ENCODE measurements at places on chromosomes 3 and 15. TPM values are rescaled to one million over a fixed set of nuclear protein-coding genes. Genes with fewer than 3 reads are reported as not detected.

The ROBO2 gene
- total RNA-seq = 0.87 TPM

DNA sequence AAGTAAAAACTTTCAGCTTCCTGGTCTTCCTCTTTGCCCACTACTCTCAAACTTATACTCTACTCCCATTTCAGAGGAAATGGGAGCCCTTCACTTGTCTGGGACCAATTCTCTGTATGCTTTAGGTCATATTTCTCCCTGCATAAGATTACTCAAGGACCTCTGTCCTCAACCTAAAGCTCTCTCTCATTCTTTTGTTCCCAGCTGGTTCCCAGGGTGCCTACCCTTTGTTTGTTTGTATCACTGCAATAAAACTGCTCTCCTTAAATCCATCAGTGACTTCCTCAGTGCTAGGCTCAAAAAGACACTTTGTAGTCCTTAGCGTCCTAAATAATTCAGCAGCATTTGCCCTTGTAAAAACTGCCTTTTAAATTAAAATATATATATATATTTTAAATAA, 2.9 kb downstream of the NGRN start:
- no peak for DNase-seq

GRCh38 chr3:33240261-33240660, 21.7 kb upstream of the SUSD5 start:
- DNase-seq = no peak

- DNase-seq = no peak
These were observed 40.8 kb upstream of the SLC6A11 start for GRCh38 chr3:10775259-10775658.

DNA sequence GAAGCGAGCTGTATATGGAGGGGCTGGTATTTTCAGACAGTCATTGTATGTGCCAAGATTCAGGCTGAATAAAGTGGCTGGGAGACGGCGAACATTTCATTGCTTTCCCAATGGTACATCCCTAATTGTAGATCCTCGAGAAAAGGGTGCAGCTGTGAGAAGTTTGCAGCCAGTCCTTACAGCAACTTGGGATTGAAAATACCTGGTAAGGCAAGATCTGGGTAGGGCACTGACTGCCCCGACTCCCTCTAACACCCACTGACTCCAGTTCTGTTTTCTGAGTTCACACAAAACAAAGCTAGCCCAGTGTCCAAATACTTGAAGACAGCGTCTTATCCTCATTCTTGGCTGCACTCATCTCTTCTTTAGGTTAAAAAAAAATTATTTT, 63.7 kb downstream of the EDEM1 start:
- DNase-seq = no peak

GRCh38 chr3:169350228-169350627, 313.3 kb downstream of the MECOM start:
- DNase-seq = no peak

Measured in adrenal gland (tissue), 19 donors.